ENCODE measurements at places on chromosomes 7 and 10.
A peak's percentile ranks its signal among the peaks of the same experiment; 100 is the strongest.

GRCh38 chr10:37703114-37703513 is 154.3 kb downstream of the ZNF248 start:
- no peak for DNase-seq

- no peak for DNase-seq
Measured at GRCh38 chr7:100219271-100219737, 445 bp upstream of the PVRIG start.

DNA sequence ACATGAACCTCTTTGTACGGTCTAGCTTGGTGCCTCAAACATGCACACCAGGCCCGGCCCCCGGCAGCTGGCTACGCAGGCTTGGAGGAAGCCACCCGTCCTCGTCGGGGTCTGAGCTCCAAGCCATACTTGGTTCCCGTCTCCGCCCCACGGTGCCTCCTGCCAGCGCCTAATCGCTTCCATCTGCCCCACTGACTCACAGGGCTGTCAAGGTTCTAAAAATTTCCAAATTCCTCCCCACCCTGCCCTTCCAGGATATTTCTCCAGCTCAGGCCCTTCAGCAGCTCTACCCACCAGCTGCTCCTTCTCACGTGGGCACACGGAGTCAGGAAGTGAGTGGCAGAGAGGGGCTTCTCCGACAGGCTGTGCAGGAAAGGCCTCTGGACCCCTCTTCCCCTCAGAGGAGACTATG is 38.8 kb downstream of the TMEM270 start:
- DNase-seq: peak; percentile 97

GRCh38 chr10:110643653-110644597 is at the start of gene RBM20:
TSS of gene RBM20 (plus strand) at chr10:110644336. CDS start at chr10:110644455, 119 bp downstream.
- no peak for DNase-seq

GRCh38 chr7:139640681-139641080 is 117.2 kb downstream of the CLEC2L start:
- DNase-seq: no peak

DNA sequence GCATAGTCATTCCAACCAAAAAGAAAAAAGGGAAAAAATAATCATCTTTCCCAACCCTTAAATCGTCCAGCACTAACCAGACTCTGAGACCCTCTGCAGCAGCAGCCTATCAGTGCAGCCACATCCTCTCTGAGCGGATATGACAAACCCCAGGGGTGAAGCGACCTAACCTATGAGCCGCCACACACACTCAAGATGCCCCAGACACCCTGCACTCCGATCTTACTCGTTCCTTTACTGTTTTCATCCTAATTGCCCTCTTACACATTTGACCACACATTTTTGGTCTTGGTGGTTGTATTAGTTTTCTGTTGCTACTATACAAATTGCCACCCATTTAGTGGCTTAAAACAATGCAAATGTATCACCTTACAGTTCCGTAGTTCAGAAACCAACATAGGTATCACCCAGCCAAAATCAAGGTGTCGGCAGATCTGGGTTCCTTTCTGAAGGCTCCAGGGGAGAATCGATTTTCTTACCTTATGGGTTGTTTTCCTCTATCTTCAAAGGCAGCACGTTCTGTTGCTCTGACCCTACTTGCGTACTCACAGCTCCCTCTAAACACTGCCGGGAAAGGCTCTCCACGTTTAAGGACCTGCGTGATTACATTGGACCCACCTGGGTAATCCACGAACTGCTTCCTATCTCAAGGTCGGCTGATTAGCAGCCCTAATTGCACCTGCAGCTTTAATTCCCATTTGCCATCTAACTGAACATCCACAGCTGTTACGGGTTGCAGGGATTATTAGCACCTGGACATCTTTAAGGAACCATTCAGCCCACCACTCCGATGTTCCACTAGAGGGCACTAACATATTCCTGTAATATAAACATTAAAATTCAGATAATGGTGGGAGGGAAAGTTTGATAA is 37.3 kb upstream of the PRSS1 start:
- DNase-seq: peak; percentile 23

- no peak for DNase-seq
Measured at GRCh38 chr10:555682-556350, 133.7 kb downstream of the DIP2C start.

GRCh38 chr7:34108165-34108564 is 202.8 kb downstream of the BMPER start:
- DNase-seq: peak; percentile 77

DNA sequence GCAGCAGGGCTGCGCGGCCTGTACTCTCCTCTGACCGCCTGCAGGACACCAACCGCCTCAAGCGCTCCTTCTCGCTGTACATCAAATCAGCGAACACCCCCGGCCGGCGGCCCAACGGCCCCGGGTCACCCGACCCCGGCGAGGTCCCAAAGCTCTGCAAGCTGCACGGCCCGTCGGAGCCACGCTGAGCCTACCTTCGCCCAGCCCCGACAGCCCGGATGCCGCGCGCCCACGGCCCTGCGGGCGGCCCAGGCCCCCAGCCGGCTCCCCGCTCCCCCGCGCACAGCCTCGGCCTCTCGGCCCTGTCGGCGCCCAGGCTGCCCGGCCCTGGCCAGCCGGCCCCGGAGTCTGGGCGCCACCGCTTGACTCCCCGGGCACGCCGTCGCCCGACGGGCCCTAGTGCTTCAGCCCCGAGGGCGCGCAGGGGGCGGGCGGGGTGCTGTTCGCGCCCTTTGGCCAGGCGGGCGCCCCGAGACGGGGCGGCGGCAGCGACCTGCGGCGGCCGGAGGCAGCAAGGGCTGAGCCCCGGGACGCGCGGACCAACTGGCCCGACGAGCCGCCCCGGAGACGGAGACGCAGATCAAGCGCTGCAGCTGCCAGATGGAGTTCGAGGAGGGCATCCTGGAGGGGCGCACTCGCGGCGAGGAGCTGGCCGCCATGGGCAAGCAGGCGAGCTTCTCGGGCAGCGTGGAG is 11.1 kb upstream of the SEC24C start:
- no peak for DNase-seq

GRCh38 chr7:55245271-55245723 is 119.8 kb upstream of the LANCL2 start:
- peak; percentile 93 for DNase-seq

DNA sequence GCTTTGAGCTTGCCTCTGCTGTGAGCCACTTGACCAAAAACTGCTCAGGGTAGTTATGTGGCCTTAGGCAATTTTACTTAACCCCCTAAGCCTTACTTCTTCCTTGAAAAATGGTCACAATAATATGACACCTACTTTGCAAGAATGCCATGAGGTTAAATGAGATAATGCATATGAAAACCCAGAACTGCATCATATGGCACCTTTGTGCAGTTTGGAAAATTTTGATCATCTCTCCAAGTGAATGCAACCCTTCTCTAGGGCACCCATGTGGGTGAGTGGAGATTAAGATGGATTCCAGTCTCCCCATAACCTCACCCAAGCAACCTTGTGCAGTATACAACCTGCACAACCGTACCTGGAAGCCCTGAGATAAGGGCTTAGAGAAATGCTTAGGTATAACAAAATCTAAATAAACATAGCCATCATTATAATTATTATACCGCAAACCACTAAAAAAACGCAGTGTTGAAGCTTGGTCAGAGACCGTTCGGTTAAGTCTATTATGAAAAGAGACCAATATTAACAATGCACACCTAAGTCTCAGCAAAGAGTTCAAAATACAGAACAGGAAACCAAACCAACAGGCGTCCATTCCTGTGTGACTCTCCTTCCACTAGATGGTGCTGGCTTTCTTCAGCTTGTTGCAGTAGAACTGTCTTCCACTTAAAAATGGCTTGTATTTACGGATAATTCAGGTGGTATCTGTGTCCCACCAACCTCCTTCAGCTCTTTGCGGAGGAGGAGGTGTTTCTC is 21.0 kb upstream of the ASB15 start:
- peak; percentile 44 for DNase-seq

- DNase-seq: no peak
Measured at GRCh38 chr10:131261890-131262475, 49.5 kb downstream of the TCERG1L start.

- no peak for DNase-seq
Measured at GRCh38 chr10:12327074-12327473, 22.3 kb upstream of the CAMK1D start.

DNA sequence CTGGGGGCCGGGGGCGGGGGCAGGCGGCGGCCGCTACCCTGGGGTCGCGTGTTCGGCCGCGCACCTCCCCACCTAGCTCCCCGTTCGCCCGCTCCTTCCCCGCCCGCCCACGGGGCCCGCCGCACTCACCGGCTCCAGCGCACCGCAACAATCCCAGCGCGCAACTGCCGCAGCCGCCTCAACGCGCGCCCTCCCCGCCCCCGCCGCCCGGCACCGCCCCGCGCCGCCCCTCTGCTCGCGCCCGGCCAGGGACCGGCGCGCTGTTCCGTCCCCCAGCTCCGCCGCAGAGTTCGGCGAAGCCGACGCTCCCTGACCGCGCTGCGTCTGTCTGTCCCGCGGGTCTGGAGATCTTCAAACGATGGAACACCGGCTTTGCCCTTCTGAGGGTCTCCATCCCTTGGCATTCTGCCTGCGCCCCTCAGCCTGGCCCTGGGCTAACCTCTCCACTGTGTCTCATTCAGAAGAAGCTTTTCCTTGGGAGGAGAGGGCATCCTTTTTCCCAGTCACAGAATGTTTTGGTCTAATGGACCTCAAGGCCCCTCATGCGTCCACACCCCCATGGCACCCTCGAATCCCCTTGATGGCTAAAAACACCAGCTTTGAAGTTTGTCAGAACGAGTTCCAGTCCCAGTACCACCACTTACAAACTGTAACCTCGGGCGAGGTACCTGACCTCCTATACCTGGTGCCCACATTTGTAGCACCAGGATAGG is at the start of gene NT5C2:
TSS of gene NT5C2 (minus strand) at position 166 of the 713 bp plus-strand sequence. CDS start 18,314 bp downstream, outside the sequence.
- DNase-seq: peak; percentile 76

GRCh38 chr10:773562-774161 is 84.2 kb upstream of the DIP2C start:
- no peak for DNase-seq

- DNase-seq: peak; percentile 80
Measured at GRCh38 chr7:80307227-80307856, 172.7 kb downstream of the GNAI1 start.

DNA sequence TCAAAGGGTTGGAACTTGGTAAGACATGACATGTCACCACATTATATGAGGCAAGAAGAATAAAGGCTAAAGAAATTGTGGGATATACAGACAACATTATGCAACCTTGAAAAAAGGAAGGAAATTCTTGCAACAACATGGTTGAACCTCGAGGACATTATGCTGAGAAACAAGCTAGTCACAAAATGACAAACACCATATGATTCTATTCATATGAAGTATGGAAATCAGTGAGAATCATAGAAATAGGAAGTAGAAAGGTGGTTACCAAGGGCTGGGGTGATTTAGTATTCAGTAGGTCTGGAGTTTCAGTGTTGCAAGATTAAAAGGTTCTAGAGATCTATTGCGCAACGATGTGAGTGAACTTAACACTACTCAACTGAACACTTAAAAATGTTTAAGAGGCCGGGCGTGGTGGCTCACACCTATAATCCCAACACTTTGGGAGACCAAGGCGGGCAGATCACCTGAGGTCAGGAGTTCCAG is 126.9 kb upstream of the TBX20 start:
- no peak for DNase-seq

DNA sequence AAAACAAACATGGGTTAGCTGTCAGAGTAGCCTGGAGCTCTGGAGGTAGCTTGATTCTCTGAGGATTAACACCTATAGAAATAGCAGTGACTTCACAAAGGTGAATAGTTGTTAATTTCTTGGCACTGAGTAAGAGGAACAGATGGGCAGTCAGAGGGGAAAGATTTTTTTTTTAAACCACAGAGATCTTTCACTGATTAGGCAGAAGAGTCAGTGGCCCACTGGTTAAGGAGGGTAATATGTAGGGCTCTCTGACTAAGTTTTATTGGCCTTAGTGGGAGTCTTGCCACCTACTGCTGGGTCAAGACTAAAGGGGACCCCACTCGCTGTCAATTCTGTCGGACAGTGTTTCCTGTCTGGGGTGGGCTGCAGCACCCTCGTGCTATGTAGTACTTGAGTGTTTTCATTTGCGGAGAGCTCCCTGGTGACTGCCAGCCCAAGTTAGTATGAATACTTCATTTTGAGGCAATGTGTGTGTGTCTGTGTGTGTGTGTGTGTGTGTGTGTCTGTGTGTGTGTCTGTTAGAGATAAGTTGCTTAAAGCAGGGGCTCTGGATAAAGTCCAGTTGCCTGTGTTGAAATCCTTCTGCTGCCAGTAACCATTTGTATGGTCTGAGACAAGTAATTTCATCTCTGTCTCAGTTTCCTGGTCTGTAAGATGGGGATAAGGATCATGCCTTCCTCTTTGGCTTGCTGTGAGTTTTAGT is 145.2 kb downstream of the ARID5B start:
- DNase-seq: peak; percentile 70

GRCh38 chr7:4699841-4700240 is 17.7 kb downstream of the FOXK1 start:
- no peak for DNase-seq

- DNase-seq: no peak
Measured at GRCh38 chr7:128887169-128888038, 23.1 kb downstream of the KCP start.

GRCh38 chr7:32673275-32673983 is 178.1 kb downstream of the AVL9 start:
- DNase-seq: no peak

DNA sequence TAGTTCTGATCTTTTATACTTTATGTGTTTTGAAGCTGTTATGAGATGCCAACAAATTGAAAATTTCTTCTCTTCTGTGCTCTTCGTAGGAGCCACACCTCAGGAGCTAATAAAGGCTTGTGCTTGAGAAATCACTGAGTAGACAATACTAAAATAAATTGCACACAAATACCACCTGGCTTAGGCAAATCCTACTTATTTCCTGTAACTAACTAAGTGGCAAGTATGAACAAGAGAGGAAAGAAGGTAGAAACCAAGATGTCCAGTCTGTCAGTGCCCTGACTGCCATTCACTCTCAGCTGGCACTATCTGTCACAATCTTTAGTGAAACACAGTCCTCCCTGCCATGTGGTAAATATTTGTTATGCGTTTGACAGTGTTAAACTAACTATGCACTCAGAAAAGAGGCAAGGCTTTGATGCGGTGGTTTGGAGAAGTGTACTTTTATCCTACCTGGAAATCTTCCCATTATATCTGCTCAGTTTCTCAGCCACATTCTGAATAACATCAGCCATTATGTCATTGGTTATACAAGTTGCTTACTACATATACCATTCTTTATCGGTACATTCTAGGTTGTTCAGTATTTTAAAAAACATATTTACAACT is 293.4 kb upstream of the VWC2 start:
- no peak for DNase-seq

All from AG10803 (cell line).